HepG2 (cell line): ENCODE measurements at places on chromosomes 5 and 9. TPM values are rescaled to one million over a fixed set of nuclear protein-coding genes. Genes with fewer than 3 reads are reported as not detected.
A peak's percentile ranks its signal among the peaks of the same experiment; 100 is the strongest.

The CCL28 gene
- total RNA-seq, result not detected in 2 replicates

The BRD9 gene
- 20.7 and 22.9 TPM in 2 replicates for total RNA-seq

GRCh38 chr9:71791875-71792274 lies 23.6 kb upstream of the CEMIP2 start:
- H3K4me3 ChIP-seq, result no peak overlapping the region
- H3K36me3 ChIP-seq, result no peaks in the 10 kb centered on the region
- no peak for DNase-seq
- no peak overlapping the region for H3K27ac ChIP-seq
- peaks cover 25% of the 10 kb centered on the region for H3K4me1 ChIP-seq

DNA sequence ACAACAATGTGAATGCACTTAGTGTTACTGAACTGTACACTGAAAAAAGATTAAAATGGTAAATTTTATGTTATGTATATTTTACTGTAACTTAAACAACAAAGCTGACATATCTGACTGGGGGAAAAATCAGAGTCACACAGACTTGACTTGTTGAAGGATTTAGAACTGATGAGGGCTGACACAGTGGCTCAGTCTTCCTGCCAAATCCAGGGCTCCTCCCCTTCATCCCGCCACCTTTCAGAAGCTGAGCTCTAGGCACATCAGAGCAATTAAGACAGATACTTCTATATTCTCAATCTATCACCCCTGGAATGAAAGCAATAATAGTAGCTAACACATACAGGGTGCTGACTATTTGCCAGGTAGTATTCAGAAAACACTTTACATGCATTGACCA lies 27.7 kb upstream of the TAS2R1 start:
- H3K4me1 ChIP-seq, result no peaks in the 10 kb centered on the region
- H3K36me3 ChIP-seq, result no peaks in the 10 kb centered on the region
- H3K4me3 ChIP-seq, result no peak overlapping the region
- no peak overlapping the region for H3K27ac ChIP-seq

DNA sequence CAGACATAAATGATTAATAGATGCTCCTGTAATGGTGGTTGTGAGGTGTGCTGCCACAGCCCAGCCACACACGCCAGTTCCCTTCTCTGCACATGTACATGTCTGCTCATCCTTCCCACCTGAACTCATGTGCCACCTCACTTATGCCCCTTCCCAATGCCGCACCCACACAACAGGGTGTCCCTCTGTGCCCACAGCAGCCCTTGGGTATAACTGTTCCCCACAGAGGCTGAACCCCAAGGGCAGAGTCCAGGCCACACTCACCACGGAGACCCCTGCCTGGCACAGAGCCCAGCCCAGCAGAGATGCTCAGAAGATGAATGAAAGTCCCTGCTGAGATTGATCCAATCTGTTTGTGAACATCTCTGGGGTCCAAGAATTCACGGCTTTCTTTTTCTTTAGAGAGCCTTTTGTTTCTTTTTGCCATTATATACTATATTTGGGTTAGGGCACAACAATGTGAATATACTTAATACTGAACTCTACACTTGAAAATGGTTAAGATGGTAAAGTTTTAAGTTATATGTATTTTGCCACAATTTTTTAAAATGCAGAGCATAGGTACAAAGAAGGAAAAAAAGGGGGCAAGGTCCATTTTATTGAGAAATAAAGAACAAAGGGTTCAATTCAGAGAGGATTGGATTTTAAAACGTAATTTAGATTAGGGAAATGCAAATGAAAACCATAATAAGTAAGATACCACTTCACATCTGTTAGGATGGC lies 29.6 kb downstream of the IRF1 start:
- H3K4me3 ChIP-seq, result no peak overlapping the region
- no peak overlapping the region for H3K27ac ChIP-seq
- no peaks in the 10 kb centered on the region for H3K27me3 ChIP-seq
- no peak for DNase-seq
- H3K36me3 ChIP-seq, result no peaks in the 10 kb centered on the region

- no peak for DNase-seq
- H3K36me3 ChIP-seq, result no peaks in the 10 kb centered on the region
- H3K27ac ChIP-seq, result no peak overlapping the region
- no peak overlapping the region for H3K4me3 ChIP-seq
Measured at GRCh38 chr5:31213705-31214121, 20.2 kb downstream of the CDH6 start.

DNA sequence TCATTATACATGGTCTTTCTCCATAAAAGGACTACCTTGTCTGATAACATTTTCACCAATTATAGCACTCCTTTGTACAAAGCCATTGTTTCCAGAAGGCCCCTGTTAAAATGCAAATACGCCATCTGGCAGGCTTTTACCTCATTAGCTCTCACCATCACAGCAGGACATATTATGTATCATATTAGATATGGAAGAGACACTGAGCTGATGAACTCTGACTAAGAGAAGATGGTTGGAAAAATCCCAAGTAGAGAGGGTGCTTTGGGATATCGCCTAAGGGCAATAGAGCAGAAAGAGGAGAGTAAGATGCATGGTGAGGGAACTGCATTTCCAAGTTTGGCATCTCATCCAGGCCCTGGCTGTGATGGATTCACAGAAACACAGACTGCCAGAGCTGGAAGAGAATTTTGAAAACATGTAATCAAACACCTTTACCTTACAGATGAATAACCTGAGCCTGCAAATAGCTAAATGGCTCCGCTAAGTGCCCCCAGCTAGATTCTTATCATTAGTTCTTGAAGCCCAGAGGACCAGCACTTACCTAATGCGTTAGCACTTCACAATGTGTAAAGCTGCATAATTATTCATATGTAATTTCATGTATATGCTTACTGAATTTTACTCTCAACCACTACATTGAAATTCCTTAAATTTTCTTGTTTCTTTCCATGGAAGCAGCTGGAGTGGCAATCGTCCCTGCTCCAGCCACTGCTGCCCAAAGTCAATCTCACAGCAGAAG lies 393.6 kb upstream of the IZUMO3 start:
- no peak for DNase-seq
- no peaks in the 10 kb centered on the region for H3K36me3 ChIP-seq
- H3K4me3 ChIP-seq, result no peak overlapping the region
- H3K27me3 ChIP-seq, result no peaks in the 10 kb centered on the region
- H3K4me1 ChIP-seq, result no peaks in the 10 kb centered on the region
- no peak overlapping the region for H3K27ac ChIP-seq

The PCDHB8 gene
- 0.34 and 0.82 TPM in 2 replicates for total RNA-seq

The NR5A1 gene
- 38.8 and 44.7 TPM in 2 replicates for total RNA-seq

The ZFP2 gene
- 0.13 and 0.27 TPM in 2 replicates for total RNA-seq

The RLN1 gene
- total RNA-seq, result not detected in 2 replicates

The WDR38 gene
- not detected in 2 replicates for total RNA-seq

DNA sequence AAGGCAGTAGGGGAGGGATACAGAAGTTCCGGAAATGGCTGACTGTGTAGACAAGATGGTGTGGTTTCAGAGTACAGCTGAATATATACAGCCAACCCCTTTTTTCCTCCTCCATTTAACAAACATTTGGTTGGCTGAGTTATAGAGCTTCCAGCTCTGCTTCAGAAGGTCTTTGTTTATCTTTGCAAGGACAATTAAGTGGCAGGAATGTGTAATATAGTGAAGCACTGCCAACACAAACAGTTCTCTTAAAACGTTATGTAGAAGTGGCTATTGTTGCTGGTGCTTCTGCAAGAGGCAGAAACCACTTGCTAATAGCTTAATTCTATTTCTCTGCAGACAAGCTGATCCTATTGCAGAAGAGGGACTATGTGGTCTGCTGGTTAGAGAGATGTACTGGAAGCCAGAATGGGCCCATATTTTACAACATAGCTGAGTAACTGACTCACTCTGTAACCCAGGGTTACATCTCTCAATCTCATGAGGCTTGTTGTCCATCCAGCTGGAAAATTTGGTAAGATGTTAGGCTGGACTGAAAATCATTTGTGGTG lies 62.7 kb upstream of the OSMR start:
- H3K36me3 ChIP-seq, result no peaks in the 10 kb centered on the region
- H3K4me1 ChIP-seq, result peaks cover 14% of the 10 kb centered on the region
- H3K27me3 ChIP-seq, result no peaks in the 10 kb centered on the region
- H3K27ac ChIP-seq, result no peak overlapping the region

DNA sequence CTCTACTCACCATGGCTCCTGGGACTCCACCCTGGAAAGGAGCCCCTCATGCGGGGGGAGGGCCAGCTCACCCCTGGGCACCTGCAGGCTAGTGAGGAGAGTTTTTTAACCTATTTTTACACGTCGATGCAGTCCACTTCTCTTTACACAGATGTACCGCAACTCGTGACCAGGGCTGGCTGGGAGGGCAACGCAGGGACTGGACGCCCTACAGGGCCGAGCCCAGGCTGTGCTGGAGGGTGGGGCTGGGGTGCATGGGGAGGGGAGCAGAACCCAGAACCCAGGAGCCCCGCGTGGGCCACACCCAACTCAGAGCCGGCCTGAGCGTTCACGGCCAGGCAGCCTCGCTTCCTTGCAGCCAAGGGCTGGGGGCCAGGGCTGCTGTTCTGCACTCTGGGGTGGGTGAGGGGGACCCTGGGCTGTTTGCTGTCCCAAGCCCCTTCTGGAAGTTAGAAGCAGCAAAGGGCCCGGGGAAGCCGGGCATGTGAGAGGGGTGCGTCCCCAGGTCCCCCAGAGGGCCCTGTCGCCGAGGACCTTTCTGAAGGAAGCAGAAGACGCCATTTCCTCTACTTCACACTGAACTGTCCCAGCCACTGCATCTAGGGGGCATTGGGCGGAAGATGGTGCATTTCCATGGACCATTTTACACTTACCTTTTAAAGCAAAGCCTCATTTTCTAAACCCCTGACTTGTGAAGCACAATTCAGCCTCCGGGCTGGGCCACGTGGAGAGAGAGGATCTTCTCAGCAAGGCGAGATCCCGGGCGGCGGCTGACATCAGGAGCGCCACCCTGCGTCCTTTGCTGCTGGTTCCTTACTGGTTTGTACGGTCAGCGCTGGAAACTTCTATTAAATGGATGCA lies 90.5 kb downstream of the KCNT1 start:
- H3K4me1 ChIP-seq, result no peaks in the 10 kb centered on the region
- no peak overlapping the region for H3K4me3 ChIP-seq
- peak; percentile 10 for DNase-seq
- H3K27ac ChIP-seq, result no peak overlapping the region
- H3K36me3 ChIP-seq, result no peaks in the 10 kb centered on the region
- peaks cover 18% of the 10 kb centered on the region for H3K27me3 ChIP-seq

- peaks cover 6% of the 10 kb centered on the region; the same call in 2 of the 3 replicates for H3K36me3 ChIP-seq
- H3K4me1 ChIP-seq, result no peaks in the 10 kb centered on the region
- no peak for DNase-seq
- no peaks in the 10 kb centered on the region for H3K27me3 ChIP-seq
- no peak overlapping the region for H3K27ac ChIP-seq
Measured at GRCh38 chr5:14510156-14510734, 71.3 kb upstream of the OTULINL start.

The AMBP gene
- 612 and 1,510 TPM in 2 replicates for total RNA-seq

DNA sequence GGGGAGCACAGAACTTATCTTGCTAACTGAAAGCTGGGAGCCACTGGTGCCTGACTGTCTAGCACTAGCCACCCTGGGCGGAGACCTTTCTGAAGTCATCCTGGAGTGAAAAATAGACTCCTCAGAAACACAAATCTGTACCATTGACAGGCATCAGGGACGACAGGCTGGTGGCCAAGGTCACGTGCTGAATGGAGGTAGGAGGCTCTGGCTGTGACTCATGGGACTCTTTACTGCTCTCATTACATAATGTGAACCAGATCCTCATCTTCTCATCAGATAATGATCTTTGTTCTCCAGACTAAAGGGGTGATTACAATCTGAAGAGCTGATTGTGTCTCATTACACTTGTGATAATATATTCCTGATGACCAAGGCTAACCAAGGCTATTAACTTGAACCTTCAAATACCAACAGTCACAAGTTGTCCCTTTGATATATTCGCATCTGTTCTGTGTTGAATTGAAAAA lies 91.8 kb downstream of the SEMA5A start:
- no peaks in the 10 kb centered on the region for H3K27me3 ChIP-seq
- H3K4me3 ChIP-seq, result no peak overlapping the region
- no peaks in the 10 kb centered on the region for H3K4me1 ChIP-seq
- no peak for DNase-seq
- no peak overlapping the region for H3K27ac ChIP-seq

The PCDHGA10 gene
- total RNA-seq, result 0.06 and 0.18 TPM in 2 replicates

The PTGDS gene
- 0.33 TPM in 1 of 2 replicates, not detected in the other for total RNA-seq

DNA sequence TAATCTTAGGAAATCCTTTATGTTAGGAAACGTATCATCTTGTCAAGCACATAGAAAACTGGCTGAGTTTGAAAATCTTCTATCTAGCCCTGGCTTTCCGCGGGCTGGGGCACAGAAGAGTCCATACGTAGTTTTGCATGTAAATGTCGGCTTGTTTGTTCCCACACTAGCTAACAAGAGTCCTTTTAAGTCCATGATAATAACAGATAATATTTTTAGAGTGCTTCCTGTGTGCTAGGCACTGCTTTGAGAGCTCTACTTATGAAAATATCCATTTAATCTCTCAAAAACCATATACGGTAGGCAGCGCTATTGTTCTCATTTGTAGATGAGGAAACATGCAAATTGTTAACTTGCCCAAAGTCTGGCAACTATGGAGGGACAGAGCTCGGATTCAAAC lies 40.5 kb downstream of the FYB1 start:
- no peaks in the 10 kb centered on the region for H3K27me3 ChIP-seq
- H3K36me3 ChIP-seq, result no peaks in the 10 kb centered on the region
- H3K4me3 ChIP-seq, result no peak overlapping the region

- no peak overlapping the region for H3K27ac ChIP-seq
- H3K4me1 ChIP-seq, result peaks cover 36% of the 10 kb centered on the region
- H3K27me3 ChIP-seq, result no peaks in the 10 kb centered on the region
- DNase-seq, result no peak
- no peak overlapping the region for H3K4me3 ChIP-seq
Measured at GRCh38 chr5:160500786-160501779, 79.4 kb downstream of the PTTG1 start.

The IFNA13 gene
- not detected in 2 replicates for total RNA-seq

DNA sequence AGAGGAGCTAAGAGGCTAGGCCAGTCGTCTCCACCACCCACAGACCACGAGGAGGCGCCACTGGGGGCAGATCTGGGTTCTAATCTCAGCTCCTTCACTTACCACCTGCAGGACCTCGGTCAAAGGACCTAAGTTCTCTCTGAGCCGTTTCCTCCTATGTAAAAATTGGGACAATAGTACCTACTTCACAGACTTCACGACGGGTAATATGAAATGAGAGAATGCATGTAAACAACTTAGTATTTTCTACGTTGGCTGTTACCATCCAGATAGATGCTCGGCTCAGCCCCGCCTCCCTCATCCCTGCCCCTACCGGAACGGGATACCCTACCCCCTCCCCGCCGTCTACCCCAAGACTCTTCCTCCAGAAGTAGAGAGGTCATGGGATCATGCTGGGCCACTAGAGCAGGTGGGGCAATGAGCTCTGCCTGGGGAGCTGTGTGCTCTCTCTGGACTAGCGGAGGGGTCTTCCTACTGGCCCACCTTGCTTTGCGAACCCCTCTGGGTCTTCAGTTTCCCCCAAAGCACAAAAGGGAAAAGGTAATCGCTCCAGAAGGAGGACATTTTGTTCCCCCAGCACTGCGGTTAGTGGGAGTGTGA lies 541 bp downstream of the GNPDA1 start:
- H3K27me3 ChIP-seq, result peaks cover 5% of the 10 kb centered on the region; the same call in 1 of the 3 replicates
- H3K27ac ChIP-seq, result peak overlapping the region; percentile 68
- peak; percentile 9 for DNase-seq
- peaks cover 7% of the 10 kb centered on the region; the same call in 1 of the 3 replicates for H3K36me3 ChIP-seq
- peaks cover 43% of the 10 kb centered on the region for H3K4me1 ChIP-seq

GRCh38 chr5:83726912-83727311 lies 6.3 kb upstream of the HAPLN1 start:
- H3K27ac ChIP-seq, result no peak overlapping the region
- no peaks in the 10 kb centered on the region for H3K36me3 ChIP-seq
- H3K4me1 ChIP-seq, result peaks cover 47% of the 10 kb centered on the region
- H3K4me3 ChIP-seq, result no peak overlapping the region
- DNase-seq, result peak; percentile 43
- peaks cover 8% of the 10 kb centered on the region; the same call in 1 of the 3 replicates for H3K27me3 ChIP-seq
